Panc1 (cell line): ENCODE measurements at places on chromosomes 5 and 9.

DNA sequence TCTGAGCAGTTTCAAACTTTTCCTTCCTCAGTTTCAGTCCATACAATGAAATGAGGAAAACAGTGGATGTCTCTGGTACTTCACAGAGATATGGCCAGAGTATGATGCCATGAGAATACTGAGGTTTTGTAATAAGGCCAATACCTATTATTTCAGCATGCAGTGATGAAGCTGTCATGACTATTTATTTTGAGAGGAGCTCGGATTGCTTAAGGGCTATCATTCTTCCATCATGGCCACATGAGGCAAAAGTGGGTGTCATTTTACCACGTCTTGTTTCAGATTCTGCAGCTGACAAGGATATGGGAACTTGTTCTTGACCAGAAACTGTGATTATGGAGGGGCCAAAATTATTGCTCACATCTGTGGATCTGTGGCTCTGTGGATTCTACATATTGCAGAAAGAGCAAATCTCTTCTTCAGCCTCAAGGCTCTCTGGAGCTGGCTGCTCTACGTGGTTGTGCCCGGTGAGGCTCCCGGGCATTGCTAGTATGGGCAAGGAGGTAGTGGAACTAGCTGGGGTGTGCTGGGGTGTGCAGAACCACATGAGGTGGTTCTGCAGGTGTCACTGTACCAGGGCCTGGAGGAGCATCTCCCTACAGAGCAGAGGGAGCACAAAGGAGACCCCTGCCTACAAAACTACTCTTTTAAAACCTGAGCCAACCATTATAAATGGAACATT lies 180.3 kb downstream of the SEMA6A start:
- no peak for DNase-seq

- DNase-seq, result no peak
Observed at GRCh38 chr9:101485924-101486692, 47.5 kb upstream of the RNF20 start.

DNA sequence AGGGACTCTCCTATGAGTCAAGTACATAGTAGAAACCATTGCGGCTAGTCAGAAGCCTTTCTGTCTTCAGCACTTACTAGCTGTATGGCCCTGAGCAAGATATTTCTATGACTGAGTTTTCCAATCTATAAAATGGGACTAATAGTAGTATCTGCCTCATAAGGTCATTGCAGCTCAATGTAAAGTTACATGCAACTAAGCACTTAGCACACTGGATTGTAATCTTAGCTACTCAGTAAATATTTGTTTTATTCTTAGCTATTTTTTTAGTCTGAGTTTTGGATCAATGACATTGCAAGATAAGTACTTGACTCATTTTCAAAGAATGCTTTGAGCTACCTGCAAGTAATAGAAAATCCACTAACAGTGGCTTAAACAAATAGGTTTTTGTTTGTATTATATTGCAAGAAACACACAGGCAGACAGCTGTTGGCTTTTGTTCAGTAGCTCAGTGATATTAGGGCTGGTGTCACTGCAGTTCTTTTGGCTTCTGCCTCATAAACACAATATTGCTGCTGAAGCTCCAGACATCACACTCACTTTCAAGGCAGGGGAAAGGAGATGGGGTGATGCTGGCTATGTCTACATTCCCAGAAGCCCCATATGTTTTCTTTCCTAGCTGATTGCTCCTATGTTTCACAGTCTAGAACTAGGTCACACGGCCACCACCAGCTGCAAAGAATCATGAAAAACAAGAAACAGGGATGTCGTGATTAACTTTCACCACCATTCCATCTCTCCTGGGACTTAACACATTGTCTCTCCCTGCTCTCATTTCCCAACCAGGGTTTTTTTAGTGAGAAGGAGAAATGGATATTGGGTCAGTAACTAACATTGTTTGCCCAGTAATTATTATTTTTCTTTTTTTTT lies 26.9 kb upstream of the FAT2 start:
- DNase-seq, result no peak

- DNase-seq, result no peak
Observed at GRCh38 chr5:61627531-61627930, 295.5 kb downstream of the ZSWIM6 start.

- no peak for DNase-seq
Observed at GRCh38 chr5:12668564-12668963, 764.3 kb upstream of the CTNND2 start.

GRCh38 chr9:96665789-96666188 lies 10.7 kb upstream of the PRXL2C start:
- no peak for DNase-seq

DNA sequence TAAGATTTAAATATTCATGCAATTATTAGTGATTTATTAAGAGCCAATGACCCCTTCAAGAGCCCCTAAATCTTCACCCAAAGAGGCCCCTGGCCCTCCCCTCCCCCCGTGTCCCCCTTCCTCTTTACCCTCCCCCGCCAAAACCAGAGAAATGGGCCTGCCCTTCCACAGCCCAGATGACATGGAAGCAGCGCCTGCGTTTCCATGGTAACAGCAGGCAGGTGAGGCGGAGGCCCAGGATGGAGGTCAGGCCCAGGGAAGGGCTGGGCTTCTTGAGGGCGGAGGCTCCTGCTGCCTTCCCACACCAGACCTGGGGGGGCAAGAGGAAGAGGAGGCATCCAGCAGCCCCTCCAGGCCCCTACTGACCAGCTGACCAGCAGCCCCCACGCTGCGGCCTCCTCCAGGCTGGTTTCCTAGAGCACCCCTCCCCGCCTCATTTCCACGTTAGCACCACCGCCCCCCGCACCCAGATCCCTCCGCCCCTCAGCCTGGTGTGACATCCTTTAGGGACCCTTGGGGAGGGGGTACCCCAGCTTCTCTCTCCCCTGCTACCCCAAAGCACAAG lies 37.4 kb downstream of the UNC5A start:
- DNase-seq, result no peak

GRCh38 chr5:140348104-140348503 lies 1.7 kb upstream of the HBEGF start:
- DNase-seq, result no peak

DNA sequence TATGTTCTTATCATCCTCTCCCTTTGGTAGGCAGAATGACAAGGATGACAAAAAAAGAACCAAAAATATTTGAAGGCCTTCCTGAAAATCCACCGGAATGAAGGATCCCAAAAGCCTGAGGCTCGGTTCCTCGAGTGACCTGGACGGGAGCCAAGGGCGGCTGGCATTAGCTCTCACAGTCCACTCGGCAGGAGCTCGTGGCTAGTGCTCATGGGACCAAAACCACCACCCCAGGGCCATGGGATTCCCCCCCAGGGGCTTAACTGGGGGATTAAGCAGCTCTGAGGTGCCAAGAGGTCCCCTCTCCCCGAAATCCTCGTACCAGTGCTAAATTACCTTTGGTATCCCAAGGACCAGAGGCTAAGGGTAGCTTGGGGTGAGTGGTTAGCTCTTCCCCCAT lies 586 bp upstream of the PDZD2 start:
- no peak for DNase-seq

DNA sequence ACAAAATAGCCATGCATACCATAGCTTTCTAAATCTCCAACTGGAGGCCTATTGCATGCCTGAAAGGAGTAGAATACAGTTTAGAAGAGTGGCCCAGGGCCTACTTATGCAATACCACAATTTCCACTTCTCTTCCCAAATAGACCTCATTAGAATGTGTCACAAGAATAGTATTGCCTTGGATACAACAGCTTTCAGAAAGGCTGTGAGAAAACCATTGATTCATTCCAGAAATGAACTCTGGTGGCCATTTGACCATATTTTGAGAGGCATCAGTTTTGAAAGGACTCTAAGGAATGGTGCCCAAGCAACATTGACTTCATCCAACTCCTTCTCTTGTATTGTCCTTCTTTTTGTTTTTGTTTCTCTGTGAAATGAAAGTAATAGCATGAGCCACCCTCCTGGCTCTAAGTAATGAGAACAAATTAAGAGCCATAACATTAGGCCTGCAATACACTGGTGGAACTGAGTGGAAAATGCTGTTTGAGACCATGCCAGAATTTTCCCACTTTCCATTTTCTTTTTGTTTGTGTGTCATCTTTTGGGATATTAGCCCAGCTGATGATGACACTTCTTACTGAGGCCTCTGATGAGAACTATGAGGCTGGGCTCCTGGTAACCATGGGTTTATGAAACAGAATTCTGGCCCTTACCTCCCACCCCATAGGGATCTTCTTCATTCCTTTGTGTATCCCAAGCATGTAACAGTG lies 90.2 kb downstream of the TMEM174 start:
- DNase-seq, result no peak

- no peak for DNase-seq
Observed at GRCh38 chr5:146620031-146620668, 104.2 kb upstream of the GPR151 start.

DNA sequence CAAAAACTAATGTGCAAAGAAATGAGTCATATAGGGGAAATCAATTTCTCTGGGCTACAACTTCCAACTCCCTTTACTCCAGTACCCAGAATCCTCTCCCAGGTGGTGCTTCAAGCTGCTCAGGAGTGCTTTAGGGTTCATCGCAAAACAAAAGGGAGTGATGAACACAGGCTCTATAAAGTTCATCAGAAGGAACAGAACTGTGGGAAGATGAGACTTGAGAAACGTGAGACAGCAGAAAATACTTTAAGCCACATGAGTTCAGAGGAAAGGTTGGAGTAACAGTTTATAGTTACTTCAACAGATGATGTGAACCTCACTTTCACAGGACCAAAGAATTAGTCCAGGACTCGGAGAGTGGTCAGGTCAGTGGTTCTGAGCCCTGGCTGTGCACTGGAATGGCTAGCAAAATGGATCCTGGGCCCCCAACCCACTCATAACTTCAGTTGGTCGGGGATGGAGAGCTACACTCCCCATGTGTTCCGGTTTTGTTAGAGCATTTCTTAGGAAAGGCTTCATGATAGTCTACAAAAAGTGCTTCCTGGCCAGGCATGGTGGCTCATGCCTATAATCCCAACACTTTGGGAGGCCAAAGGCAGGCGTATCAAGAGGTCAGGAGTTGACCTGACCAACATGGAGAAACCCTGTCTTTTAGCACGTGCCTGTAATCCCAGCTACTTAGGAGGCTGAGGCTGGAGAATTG lies 4.3 kb downstream of the RPL12 start:
- DNase-seq, result no peak

GRCh38 chr9:6184749-6185645 lies 30.6 kb upstream of the IL33 start:
- no peak for DNase-seq

DNA sequence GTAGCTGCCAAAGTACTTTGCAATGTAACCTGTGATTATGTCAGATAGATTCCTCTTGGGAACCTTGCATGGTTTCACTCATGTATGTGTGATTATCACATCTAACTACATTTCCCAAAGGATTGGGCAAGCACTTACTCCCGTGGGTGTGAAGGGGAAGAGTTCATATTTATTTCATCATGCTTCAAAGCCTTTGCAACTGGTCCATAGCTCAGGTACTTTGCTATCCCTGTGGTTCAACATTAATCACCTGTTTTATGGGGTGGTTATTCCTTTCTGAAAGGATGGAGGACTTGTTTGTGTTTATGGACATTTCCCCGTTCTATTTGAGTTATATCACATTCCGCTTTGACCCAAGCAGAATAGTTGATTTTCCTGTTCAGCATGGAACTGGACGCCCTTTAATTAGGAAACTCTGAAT lies 13.6 kb upstream of the ERMP1 start:
- DNase-seq, result no peak

DNA sequence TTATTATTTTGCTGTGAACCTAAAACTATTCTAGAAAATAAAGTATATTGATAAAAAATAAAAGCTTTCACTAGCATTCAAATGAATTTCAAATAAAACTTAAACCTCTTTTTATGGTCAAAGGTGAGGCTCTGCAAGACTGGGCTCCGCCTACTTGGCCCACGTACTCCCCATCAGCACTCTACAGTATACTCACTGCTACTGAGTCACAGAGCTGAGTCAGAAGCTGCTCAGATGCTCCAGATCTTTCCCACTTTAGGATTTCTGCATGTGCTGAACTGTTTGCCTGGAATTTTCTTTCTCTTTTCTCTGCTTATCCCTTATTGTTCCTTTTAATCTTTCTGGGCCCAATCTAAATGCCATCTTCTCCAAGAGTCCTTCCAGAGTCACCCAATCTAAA lies 331.9 kb upstream of the CCNG1 start:
- no peak for DNase-seq

GRCh38 chr5:9125852-9126251 lies 420.0 kb downstream of the SEMA5A start:
- no peak for DNase-seq

GRCh38 chr5:178210686-178211085 lies 6.4 kb downstream of the HNRNPAB start:
- DNase-seq, result no peak

DNA sequence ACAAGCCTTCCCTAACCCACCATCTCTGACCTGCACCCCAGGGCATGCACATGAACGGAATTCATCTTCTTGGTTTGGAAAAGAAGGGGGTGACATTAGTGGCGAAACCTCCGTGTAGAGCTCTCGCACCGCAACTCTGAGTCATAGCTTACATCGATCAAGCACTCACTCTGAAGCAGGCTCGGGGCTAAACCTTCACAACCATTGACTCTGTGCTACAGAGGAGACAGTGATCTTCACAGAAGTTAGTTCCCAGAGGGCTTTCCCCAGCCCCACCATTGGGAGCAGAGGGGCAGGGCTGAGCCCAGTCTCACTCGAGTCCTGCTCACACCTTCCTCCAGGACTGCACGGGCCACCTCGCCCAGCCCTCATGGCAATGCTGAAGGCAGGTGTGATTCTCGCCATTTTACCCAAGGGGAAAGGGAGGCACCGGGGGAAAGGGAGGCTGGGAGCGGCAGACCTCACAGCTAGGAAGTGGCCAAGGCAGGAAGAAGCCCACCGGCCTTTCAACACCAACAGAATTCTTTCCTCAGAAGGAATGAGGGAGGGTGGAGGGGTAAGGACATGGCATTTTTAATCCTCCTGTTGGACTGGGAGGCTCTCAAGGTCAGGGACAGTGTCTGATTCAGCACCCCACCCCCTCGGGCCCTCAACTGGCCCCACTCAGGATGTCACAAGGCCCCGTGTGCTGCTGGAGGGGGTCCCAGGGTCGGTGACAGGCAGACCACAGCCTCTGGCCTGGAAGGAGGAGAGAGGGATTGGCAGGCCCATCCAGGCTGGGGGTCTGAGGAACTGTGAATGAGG lies 25.9 kb upstream of the IL17B start:
- no peak for DNase-seq

GRCh38 chr5:37326536-37326935 lies 44.4 kb downstream of the NUP155 start:
- DNase-seq, result no peak

GRCh38 chr5:133602835-133603380 lies 9.4 kb downstream of the FSTL4 start:
- no peak for DNase-seq

- DNase-seq, result no peak
Observed at GRCh38 chr5:115977988-115978387, 15.7 kb downstream of the LVRN start.

- DNase-seq, result no peak
Observed at GRCh38 chr5:6868171-6868570, 154.9 kb downstream of the TENT4A start.

GRCh38 chr5:31329715-31330114 lies 136.2 kb downstream of the CDH6 start:
- DNase-seq, result no peak

GRCh38 chr9:111158363-111158762 lies 120.1 kb upstream of the LPAR1 start:
- DNase-seq, result no peak

- DNase-seq, result no peak
Observed at GRCh38 chr9:78438211-78438610, 141.3 kb downstream of the PSAT1 start.

GRCh38 chr9:26813247-26813646 lies 79.4 kb downstream of the CAAP1 start:
- DNase-seq, result no peak

- DNase-seq, result no peak
Observed at GRCh38 chr5:68217528-68217927, 2.0 kb downstream of the PIK3R1 start.

GRCh38 chr9:74172874-74173273 lies 324.3 kb upstream of the RORB start:
- DNase-seq, result no peak
